ENCODE measurements at places on chromosomes 13 and 19.

GRCh38 chr19:34838753-34839431, 65.9 kb upstream of the ZNF599 start:
- DNase-seq, result no peak

DNA sequence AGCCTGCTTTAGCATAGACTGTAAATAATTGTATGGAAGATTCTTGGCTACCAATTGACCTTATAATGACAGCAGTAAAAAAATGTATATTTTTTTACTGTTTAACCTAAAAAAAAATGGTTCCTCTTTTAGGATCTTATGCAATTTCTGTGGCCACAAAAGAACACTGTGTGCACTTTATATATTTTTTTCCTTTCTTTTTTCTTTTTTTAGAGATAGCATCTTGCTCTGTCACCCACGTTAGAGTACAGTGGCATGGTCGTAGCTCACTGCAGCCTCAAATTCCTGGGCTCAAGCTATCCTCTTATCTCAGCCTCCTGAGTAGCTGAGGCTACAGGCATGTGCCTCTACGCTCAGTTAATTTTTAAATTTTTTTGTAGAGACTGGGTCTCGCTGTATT, 6.1 kb downstream of the FLT3 start:
- DNase-seq, result no peak

DNA sequence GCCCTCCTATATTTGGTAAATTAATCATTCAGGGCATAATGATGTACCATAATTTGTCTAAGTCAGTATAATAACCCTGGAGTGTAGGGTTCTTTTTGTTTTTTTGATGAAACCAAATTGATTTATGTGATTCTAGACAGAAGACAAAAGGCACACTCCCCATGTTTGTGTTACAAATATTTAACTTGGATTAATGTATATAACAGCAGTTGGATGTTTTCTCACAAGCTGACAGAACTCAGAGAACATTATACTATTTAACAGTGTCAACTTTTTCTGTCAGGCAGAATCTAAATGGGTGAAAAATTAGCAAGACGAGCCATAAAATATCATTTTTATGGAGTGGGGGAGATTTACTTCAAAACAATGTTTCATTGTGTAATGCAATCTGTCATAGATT, 15.2 kb downstream of the CBY2 start:
- no peak for DNase-seq

DNA sequence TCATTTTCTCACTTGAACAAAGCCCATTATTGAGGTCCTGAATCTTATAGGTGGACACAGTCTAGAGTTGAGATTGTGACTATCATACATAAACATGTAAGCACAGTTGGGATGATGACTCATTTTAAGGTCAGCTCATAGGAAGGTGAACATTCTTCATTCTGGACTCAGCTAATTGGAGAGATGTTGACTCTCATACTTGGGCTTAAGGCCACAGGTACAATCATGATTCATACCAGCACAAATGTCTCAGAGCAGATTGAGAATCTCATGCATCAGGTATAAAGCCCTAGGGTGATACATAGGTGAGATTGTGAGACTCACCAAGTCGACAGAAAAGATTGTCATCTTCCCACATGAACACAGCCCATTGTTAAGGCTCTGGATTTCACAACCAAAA, 62.3 kb upstream of the ZNF724 start:
- no peak for DNase-seq

- no peak for DNase-seq
These were observed 367.1 kb downstream of the NDFIP2 start for GRCh38 chr13:79847882-79848592.

DNA sequence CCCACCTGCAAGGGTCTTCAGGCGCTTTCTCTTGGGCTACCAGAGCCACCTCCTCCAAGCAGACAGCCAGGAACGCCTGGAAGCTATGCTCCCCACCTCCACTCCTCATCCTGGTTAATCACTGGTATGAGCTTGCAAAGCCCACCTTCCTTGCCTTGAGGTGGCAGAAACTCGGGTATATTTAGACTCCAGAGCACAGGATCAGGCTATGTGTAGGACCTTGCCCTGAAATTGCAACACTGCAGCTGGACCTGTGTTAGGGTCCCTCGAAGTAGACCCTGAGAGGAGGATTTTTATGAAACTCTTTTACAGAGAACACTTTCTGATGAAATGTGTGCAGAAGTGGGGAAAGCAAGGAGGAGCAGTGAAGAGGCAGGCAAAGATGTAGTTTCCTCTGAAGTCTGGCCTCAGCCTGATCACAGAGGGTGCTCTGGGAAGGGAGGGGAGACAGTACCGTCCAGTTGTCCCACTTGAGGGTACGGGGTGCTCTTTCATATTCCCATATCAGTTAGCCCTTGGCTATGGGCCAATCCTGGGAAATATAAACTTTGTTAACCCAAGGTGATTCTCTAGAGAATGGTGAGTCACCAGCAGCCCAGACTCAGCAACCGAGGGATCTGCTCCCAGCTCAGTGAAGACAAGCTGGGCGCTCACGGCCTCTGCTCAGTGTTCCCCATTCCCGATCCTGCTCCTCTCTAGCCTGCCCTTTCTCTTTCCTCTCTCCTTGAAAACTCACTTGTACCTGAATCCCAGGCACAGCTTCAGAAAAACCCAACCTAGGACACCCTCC, 157.9 kb downstream of the UQCRFS1 start:
- no peak for DNase-seq

DNA sequence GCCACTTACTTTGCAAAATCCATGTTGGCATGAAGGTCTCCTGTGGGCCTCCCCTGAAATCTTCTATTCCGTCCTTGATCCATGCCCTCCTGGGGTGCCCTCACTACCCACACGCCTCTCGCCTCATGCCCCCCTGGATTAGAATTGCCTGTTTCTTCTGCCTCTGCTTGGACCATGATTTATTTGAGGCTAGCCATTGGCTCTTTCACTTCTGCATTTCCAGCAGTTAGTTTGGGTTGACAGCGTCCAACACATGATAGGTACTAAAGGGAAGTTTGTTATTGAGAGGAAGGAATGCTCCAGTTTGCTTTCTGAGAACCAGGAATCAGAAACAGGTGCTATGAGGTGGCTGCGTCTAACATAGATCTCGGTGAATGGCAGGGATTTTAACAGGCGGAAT, 30.5 kb upstream of the TPTE2 start:
- DNase-seq, result no peak

DNA sequence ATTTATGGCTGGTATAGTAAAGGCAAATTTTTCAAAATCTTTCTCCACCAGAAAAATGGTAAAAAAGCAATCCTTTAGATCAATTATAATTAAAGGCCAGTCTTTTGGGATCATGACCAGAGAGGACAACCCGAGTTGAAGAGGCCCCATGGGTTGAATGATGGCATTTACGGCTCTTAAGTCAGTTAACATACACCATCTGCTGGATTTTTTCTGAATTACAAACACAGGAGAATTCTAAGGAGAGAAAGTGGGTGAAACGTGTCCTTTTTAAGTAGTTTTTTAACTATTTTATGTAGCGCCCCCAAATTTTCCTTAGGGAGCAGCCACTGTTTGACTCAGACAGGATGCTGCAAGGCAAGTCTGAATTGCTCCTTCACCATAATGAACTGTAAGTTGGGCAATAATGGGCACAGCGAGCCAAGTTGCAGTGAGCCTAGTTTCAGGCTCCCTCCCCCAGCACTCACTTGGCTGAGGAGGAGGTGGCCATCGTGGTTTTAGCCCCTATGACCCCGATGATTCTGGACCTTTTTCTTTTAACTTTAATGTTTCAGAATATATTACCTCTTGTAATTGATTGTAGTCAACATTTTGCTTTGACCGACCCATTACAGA, 13.6 kb upstream of the ZNF611 start:
- peak; percentile 44 for DNase-seq

Measured in hepatic stellate cell (primary cell).